ENCODE measurements at places on chromosomes 11 and 22. TPM values are rescaled to one million over a fixed set of nuclear protein-coding genes. Genes with fewer than 3 reads are reported as not detected.

Gene NRXN2
- total RNA-seq: 0.12 TPM

Gene CCDC90B
- 20.5 TPM for total RNA-seq

Gene CHORDC1
- total RNA-seq: 18.7 TPM

Gene PARVG
- 2.1 TPM for total RNA-seq

DNA sequence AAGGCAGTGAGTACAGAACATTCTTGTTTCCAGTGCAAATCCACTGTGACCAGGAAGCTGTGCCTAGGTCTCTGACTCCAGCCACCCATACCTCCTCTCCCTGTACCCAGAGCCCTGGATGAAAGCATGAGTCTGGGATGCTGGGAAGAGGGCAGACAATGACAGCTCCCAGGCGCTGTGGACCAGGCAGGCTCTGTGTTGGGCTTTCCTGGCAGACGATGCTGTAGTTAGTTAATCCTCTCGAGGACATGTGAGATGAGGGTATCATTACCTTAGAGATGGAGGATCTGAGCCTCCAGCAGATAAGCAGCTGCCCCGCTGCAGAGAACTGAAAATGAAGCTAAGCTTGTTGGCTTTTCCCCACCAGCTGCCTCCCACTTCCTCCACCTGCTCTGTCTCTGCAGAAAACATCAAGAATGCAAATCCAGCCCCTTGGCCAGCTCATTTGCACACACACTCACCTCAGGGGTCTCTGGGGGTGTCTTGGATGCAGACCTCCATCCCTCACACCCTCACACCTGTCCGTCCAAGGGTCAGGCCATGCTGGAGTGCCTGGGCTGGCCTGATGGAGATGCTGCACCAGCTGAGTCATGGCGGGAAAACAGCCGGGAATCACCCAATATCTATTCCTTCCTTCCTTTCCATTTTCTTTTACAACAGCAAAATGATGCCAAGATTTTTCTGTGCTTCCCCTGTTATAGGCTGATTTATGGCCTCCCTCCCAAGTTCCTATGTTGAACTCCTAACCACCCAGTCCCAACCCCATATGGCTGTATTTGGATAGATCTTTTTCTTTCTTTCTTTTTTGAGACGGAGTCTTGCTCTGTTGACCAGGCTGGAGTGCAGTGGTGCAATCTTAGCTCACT, 94.9 kb upstream of the SEPTIN5 start:
- ATAC-seq: no peak

- ATAC-seq: no peak
These were observed 60.1 kb downstream of the ARFGAP3 start for GRCh38 chr22:42797011-42797410.

DNA sequence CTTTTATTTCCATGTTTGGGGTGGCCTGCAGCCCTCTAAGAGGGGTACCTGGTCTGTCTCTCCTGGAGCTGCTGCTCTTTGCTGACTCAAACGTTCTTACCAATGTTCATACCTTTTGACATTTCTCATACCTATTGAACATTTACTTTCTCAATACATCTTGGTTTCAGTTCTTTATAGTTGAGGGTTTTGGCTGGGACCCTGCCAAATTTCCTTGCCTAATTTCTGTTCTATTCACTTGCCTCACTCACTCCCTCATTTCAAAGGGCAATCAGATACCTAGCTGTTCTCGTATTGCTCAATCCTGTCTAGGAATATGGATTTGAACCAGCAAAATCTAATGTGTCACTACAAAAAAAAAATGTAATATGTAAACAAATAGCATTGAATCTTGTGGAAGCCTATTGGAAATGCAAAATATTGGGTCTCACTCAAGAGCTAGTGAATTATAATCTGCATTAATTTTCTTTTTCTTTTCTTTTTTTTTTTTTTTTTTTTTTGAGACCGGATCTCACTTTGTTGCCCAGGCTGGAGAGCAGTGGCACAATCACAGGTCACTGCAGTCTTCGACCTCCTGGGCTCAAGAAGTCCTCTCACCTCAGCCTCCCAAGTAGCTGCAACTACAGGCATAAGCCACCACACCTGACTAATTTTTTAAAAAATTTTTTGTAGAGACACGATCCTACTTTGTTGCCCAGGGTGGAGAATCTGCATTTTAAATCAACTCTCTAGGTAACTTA, 7.5 kb downstream of the OR6M1 start:
- no peak for ATAC-seq

- ATAC-seq: no peak
These were observed 34.0 kb downstream of the FLI1 start for GRCh38 chr11:128727796-128728431.

GRCh38 chr11:1204381-1205101, 18.3 kb upstream of the MUC5B start:
- no peak for ATAC-seq

DNA sequence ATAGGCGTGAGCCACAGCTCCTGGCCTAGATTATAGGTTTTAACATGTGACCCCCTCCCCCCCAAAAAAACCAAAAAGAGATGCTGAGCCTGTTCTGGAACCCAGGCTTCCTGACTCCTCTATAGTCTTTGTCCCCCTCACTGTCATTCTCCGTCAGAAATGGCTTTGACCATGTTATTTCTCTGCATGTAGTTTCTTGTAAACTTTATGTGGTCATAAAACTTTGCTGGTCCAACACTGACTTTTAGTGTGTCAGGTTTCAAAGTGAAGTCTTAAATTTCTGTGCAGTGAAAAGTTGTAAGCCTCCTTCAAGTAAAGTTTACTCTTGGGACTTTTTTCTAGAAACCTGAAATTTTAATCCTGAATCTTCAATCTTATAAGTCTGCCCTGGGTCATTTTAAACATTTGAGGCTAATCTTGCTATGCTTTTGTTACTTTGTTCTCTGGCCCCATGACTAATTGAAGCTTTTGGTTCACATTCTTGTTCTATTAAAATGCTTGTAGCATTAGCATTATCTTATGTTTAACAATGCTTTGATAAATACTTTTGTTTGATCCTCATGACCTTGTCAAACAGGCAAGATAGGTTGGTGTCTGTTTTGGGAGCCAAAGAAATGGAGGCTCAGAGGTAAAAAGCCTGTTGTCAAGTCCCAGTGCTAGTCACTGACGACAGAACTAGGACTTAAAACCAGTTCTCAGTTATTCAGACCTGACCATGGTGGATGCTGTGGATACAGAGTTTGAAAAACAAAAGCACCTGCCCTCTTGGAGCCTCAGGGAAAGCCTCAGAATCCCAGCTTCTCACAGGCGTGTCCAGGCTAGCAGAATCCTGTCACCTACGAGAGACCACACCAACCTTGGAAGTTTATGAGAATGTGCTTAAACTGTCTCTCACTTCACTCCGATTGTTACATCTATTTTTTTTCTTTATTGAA, 87.7 kb upstream of the HORMAD2 start:
- ATAC-seq: peak; percentile 47

DNA sequence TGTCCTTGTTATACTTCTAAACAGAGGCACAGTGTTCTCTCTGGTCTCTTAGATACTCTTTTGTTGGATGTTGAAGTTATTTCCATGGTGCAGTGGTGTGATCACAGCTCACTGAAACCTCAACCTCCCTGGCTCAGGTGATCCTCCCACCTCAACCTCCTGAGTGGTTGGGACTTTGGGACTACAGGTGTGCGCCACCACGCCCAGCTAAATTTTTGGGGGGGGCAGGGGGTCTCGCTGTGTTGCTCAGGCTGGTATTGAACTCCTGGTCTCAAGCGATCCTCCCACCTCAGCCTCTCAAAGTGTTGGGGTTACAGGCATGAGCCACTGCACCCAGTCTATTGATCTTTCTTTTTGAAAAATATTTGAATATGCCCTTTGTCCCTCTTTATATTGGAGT, 14.9 kb downstream of the ZNF74 start:
- ATAC-seq: no peak

DNA sequence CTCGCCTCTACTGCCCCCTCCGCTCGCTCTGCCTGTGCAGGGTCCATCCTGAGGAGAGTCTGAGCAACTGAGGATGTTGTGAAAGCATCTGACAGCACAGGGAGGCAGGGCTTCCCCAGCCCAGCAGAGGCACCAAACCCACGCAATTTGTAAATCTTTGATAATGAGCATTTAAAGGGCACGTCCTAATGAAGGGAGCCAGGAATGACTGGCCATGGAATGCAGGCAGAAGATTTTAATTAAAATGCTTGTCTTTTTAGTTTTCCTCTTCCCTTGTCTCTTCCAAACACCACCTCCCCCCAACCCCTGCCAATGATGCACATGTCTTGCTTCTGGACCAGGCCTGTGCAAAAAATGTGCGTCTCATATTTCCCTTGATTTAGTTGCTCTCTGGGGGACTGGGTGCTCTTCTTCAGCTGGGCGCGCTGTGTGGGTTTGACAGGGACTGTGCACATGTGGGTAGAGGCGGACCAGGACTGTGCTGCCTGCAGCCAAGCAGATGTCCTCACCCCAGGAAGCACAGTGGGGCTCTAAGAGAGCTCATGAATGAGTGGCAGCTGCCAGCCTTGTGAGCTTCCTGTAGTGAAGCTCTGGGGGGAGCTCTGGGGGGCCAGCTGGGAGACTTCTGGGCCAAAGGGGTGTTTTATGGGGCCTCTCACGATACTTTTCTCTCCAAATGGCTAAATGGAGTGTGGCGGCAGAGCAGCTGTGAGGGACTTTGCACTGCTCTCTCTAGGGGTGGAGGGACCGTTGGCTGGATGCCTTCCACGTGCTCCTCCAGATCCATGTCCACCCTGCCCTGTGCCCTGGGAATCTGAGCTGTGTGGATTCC, 273.5 kb downstream of the ST3GAL4 start:
- ATAC-seq: no peak

DNA sequence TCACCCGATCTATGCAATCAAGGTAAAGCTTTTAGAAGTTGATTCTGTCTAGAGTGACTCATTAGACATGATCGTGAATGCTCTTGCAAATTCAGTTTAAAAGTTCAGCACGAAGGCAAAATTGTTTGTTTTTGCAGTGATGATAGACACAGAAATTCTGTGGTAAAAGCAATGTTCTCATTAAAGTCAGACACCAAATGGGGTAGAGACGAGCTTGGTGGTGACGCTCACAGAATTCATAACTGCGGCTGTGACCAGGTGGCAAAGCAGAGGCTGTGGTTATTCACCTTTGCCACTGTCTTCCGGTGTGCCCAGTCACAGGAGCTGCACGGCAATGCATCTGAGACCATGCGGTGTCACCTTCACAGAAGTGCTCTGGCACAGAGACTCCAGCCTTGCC, 83.4 kb downstream of the WNT7B start:
- ATAC-seq: no peak

GRCh38 chr11:1370186-1371025, 19.3 kb upstream of the BRSK2 start:
- ATAC-seq: peak; percentile 13

GRCh38 chr11:22161489-22161888, 31.4 kb upstream of the ANO5 start:
- ATAC-seq: no peak

DNA sequence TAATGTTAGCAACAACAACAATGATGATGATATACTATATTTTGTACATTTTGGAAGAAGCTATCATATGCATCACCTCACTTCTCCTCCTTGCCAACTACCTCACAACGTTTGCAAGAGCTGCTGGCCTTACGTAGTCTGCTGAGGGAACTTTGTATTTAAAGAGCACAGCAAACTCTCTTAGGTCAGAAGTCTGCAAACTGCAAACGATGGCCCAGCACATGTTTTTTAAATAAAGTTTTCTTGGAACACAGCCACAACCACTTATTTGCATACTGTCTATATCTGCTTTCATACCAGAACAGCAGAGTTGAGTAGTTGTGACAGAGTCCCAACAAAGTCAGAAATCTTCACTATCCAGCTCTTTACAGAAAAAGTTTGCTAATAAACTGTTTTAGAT, 261.7 kb downstream of the TENM4 start:
- ATAC-seq: no peak

DNA sequence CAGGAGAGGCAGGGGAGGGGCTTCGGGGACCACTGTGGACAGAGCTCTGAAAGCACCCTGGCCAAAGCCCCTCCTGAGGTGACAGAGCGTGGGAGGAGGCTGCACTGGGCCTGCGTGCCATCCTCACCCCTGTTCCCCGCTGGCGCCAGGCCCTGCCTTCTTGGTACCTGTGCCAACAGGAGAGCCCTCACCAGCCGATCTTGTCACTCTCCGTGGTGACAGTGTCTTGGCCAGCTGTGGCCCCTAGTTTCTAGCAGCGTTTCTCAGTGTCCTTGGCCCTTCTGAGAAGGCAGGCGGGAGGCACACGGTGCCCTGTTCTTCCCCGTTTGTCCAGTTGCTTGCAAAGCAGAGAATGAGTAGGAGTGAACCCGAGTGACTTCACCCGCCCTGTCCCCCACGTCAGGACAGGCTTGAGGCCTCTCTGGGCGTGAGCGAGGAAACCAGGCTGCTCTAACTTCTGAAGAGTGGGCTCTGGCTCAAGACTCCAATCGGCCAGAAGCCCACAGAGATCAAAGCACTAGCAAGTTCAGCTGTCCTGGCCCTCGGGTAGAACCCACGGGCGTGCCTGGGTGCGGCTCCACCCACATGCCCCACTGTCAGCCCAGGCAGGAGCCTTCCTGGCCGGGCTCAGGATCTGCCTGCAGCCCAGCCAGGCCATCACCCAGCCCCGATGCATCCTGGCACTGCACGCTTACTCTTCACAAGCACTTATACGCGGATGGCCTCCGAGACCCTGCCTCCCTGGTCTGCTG, 60.2 kb upstream of the EMID1 start:
- ATAC-seq: peak; percentile 34

DNA sequence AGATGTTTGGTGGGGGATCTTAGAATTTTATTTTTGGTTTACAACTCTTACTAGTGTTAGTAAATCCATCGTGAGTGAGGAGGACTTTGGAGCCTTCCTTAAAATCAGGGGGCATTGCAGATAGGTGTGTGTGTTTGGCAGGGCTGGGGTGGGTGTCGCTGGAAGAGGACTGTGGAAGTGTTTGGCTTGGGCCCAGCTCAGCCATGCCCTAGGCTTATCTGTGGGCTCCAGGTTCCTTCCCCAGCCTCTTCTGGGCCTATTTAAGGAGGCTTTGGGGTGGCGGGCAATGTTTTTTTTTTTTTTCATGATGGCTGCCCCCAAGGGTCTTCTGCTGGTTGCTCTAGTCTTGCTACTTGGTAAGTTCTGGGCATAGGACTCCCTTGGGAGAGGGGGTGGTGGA, 22.1 kb downstream of the MTFP1 start:
- ATAC-seq: no peak

- peak; percentile 80 for ATAC-seq
These were observed 346.0 kb upstream of the NCAM1 start for GRCh38 chr11:112615238-112615637.
